Naive thymus-derived CD8-positive, alpha-beta T cell (primary cell): ENCODE measurements at places on chromosomes 6 and 20. TPM values are rescaled to one million over a fixed set of nuclear protein-coding genes. Genes with fewer than 3 reads are reported as not detected.

- no peak overlapping the region for H3K27ac ChIP-seq
- H3K4me1 ChIP-seq: peaks cover 11% of the 10 kb centered on the region
- no peaks in the 10 kb centered on the region for H3K27me3 ChIP-seq
Observed at GRCh38 chr6:96469312-96469711, 52.3 kb upstream of the UFL1 start.

GRCh38 chr6:3317741-3318211 lies 59.0 kb downstream of the PSMG4 start:
- peaks cover 5% of the 10 kb centered on the region for H3K27me3 ChIP-seq
- H3K4me1 ChIP-seq: peaks cover 24% of the 10 kb centered on the region
- H3K36me3 ChIP-seq: peaks cover 1% of the 10 kb centered on the region

DNA sequence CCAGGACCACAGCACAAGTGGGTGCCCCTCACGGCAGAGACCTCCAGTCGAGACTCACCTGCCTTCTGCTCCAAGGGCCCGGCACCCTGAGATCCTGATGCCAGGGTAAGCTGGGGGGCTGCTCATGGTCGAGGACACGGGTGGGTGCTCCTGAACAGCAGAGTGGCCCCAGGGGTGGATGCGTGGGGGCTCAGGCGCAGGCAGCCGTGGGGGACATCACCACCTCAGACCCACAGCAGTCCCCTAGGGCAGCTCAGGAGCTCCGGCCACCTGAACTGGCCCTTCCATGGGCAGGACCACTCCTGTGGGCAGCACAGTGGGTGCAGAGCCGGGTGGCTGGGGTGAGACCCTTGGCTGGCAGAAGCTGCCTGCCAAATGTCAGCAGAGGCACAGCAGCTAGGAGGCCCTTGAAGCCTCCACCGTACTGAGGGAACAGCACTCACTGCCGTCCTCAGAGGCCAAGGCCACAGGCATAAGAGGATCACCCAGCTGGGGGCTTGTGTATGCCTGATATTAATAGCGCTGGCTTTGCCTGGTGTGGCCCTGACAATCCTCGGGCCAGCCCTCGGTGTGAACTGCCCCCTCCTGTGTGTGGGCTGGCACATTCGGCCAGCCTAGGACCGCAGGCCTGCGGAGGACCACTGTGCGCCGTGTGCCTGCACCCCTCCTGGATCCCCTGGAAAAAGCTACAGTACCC lies 5.4 kb downstream of the UCKL1 start:
- no peak for DNase-seq
- H3K4me3 ChIP-seq: no peak overlapping the region
- peaks cover 66% of the 10 kb centered on the region for H3K4me1 ChIP-seq
- no peak overlapping the region for H3K27ac ChIP-seq
- H3K27me3 ChIP-seq: no peaks in the 10 kb centered on the region
- H3K36me3 ChIP-seq: no peaks in the 10 kb centered on the region

GRCh38 chr6:74731204-74731603 lies 474.6 kb downstream of the COL12A1 start:
- no peaks in the 10 kb centered on the region for H3K4me1 ChIP-seq
- H3K36me3 ChIP-seq: no peaks in the 10 kb centered on the region
- H3K27me3 ChIP-seq: no peaks in the 10 kb centered on the region
- H3K27ac ChIP-seq: no peak overlapping the region
- no peak overlapping the region for H3K4me3 ChIP-seq

The ZSCAN16 gene
- total RNA-seq: 13.9 TPM

The OOEP gene
- not detected for total RNA-seq

The TSPO2 gene
- not detected for total RNA-seq

GRCh38 chr6:14459315-14459714 lies 341.7 kb downstream of the CD83 start:
- H3K27me3 ChIP-seq: no peaks in the 10 kb centered on the region
- no peak overlapping the region for H3K27ac ChIP-seq
- H3K36me3 ChIP-seq: peaks cover 6% of the 10 kb centered on the region
- no peak for DNase-seq
- peaks cover 12% of the 10 kb centered on the region for H3K4me1 ChIP-seq

GRCh38 chr6:110250058-110250457 lies 69.8 kb downstream of the CDC40 start:
- no peaks in the 10 kb centered on the region for H3K4me1 ChIP-seq
- no peak for DNase-seq
- H3K27me3 ChIP-seq: no peaks in the 10 kb centered on the region
- H3K36me3 ChIP-seq: peaks cover 7% of the 10 kb centered on the region
- no peak overlapping the region for H3K27ac ChIP-seq

The SIM1 gene
- not detected for total RNA-seq

DNA sequence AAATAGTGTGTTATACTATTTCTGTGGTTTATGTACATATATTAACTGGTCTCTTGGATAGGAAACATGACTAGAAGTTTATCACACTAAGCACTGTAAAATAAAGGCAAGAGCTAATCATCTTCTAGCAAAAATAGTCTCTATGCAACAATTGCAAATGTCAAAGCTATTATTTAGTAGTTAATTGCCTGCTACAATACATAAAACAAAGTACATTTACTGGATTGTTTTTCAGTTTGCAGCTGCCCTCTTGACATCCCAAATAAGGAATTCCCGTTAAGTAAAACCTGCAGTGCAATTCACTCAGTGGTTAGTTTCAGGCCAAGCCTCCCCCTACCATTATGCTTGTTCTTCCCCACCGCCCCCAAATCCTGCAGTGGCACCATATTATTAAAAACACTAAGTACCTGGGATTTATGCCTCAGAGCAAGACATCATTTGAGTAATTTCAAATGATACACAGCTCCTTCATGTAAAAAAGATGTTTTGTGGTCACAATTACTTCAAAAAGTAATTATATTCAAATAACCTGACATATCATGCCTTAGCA lies 1.6 kb upstream of the ATP5F1E start:
- peaks cover 26% of the 10 kb centered on the region for H3K36me3 ChIP-seq
- peaks cover 35% of the 10 kb centered on the region for H3K4me1 ChIP-seq
- H3K27me3 ChIP-seq: no peaks in the 10 kb centered on the region
